ENCODE measurements at places on chromosomes 12 and 14.

- DNase-seq = no peak
These were observed 30.1 kb upstream of the CLEC14A start for GRCh38 chr14:38285962-38286361.

GRCh38 chr12:26277506-26278246 is 82.3 kb downstream of the SSPN start:
- DNase-seq = no peak

DNA sequence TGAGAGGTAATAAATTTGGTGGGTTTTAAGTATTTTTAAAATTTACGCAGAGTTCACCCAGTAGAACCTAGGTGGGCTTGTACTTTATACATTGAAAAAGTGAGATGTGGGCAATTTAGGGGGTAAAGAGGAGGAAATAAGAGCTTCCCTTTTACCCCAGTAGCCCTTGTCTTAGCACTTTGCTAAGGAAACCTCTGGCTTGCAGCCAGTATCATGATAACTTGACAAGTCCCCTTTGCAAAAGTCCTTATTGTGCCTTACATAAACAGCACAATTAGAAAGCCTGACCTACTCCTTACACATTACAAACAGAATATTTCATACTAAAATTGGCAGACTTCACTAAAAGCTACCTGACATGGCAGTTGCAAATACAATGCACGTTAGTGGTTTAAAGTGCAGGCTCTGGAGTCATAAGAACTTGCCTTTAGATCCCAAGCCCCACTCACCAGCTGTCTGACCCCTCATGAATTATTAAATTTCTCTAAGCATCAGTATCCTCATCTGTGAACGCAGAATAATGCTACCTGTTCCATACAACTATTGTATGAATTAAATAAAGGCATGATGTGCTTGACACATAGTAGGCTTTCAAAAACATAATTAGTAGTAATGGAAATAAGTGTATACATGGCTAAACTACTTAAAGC is 53.2 kb upstream of the NELL2 start:
- DNase-seq = no peak

- no peak for DNase-seq
These were observed 27.9 kb downstream of the BORCS5 start for GRCh38 chr12:12384571-12385340.

GRCh38 chr12:8572507-8572906 is 31.8 kb upstream of the CLEC4E start:
- DNase-seq = no peak

DNA sequence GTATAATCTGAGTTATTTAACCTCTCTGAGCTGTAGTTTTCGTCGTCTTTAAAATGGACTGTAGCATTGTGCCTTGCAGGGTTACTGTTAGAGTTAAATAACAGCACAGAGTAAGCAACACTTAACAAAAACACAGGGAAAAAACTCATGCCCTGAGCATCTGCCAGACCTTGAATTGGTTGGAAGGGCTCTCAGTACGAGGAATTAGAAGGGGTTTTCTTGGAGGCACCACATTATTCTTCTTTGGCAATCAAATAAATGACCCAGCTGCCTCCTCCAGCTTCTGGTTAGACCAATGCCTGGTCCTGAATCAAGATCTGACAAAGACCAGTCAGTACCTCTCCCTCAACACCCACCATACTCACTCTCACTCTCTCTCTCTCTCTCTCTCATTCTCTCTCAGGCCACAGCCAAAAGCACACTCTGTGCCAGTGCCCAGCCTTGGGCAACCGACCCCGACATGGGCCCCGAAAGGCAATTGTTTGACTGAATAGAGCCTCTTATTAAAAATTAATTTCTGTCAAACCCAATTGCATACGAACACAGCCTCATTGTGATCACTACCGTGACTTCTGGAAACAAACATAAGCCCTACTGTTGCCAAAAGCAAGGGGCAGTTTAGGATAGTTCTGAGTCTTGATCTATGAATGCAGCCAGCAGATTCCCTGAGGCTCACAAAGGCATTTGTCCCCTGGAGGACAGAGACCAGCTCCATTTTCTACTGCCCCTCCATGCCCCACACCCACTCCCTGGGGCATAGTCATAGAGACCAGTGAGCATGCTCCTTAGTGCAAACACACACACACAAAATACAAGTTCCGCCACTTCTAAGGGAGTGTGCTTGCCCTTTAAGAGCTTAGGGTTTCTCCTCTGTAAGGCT is 23.9 kb downstream of the DUSP6 start:
- no peak for DNase-seq

GRCh38 chr14:100325231-100325632 is 2.1 kb downstream of the SLC25A47 start:
- no peak for DNase-seq

DNA sequence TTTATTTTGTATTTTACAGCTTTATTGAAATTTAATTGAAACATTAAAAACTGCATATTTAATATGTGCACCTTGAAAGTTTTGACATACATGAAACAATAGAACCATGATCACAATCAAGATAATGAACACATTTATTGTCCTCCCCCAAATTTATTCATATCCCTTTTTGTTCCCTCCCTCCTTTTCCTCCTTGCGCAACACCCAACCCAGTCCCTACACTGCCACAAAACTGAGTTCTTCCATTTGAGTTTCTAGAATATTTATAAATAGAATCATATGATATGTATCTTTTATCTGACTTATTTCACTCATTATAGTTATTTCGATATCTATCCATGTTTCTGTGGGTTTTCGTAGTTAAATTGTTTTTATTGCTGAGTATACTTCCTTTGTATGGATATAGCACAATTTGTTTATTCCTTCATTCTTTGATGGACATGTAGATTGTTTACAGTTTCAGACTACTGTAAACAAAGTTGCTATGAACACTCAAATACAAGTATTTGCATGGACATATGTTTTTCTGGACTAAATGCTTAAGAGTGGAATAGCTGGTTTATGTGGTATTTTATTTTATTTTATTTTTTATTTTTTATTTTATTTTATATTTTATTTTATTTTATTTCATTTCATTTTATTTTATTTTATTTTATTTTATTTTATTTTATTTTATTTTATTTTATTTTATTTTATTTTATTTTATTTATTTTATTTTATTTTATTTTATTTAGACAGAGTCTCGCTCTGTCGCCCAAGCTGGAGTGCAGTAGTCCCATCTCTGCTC is 359.1 kb downstream of the SLC6A15 start:
- no peak for DNase-seq

DNA sequence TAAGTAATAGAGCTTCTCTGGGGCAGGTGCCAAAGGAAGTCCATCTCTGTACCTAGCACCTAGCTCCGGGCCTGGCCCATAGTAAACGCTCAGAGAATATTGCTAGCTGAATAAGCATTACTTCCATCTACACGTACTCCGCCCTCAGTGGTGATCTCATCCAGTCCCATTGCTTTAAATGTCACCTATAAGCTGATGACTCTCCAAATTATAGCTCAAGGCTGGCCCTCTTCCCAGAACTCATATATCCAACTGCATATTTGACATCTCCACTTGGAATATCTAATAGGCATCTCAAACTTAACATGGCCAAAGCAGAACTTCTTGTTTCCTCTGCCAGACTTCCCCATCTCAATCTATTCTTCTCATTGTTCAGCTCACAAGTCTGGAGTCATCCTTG is 6.9 kb upstream of the DYNLL1 start:
- DNase-seq = no peak

GRCh38 chr14:95370076-95370475 is 50.4 kb upstream of the CLMN start:
- no peak for DNase-seq

GRCh38 chr14:34356264-34356654 is 105.8 kb downstream of the SPTSSA start:
- no peak for DNase-seq

DNA sequence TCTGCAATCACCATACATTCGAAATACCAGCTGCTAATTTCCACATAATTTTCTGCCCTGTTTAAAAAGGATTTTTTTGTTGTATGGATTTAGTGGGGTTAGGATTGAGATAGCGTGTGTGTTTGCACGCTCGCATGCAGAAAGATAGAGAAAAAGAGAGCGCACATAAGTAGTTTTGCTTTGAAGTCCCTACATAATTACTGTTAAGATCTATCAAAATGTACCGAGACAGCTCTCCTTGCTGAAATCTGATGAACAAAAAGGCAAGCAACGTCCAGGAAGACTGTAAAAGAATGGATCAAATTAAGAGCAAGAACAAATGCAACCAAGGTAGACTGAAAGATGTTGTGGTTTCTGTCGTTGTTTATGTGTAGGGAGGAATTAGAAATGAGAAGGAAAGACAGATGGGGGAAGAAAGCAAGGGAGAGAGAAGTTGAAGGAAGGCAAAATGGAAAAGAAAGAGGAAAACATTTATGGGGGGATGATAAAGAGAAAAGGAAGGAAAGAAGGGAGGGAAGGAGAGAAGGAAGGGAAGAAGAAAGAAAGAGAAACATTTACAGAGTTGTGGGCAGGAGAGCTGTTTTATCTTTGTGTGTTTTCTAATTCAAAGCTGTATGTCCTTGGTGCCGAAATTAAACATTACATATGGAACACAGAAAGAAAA is 522.3 kb downstream of the MED13L start:
- DNase-seq = no peak

- DNase-seq = no peak
These were observed 848 bp downstream of the CTDSP2 start for GRCh38 chr12:57845478-57846284.

DNA sequence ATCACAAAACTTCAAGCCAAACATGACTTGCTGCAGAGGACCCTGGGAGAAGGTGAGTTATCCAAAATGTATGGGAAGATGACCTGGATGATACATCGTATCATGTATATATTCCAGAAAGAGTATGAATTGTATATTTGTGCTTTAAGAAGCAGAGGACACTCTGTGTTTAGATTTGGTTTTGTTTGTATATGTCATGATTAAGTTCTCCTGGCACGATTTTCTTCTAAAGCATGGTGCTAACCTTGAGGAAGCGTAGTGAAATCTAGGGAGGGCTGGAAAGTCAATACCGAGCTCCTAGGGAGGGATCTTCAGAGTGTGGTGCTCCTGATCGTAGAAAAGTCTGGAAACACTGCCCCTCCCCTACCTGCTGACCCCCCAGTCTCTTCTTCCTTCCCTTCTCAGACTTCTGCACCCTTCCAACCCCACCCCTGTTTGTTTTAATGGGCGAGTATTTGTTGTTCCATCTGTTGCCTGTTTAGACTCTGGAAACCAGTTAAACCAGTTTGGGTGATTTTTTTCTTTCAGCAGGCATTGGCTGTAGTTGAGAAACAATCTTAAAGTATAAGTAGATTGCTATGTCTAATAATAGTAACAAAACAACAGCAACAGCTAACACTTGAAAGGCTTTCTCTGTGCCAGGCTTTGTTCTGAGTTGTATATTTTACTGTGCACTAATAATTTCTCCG is 141.6 kb downstream of the KICS2 start:
- DNase-seq = no peak

DNA sequence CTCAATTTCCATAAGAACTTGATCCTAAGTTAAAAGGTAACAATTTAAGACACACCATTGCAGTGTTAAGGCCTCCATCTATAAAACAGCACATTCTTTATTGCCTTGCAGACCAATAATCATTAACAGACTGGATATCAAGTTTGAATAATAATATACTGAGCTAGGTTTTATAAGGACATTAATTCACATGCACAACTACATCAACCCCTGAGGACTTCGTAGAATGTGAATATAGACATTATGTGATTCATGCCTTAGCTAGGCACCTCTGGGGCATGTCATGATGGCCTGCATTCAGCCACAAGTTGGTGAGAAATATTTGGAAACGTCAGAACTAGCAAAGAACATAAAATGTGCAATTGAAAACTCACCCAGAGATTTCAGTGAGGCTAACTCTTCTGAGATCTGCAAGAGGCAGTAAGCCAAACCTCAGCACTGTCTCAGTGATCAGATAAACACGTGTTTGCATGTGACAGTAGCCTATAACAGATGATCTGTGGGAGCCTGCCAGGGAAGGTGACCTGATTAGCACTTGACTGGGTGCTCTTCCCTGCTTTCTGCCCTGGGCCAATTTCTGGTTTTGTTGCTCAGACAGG is 492.2 kb downstream of the FLRT2 start:
- DNase-seq = no peak

DNA sequence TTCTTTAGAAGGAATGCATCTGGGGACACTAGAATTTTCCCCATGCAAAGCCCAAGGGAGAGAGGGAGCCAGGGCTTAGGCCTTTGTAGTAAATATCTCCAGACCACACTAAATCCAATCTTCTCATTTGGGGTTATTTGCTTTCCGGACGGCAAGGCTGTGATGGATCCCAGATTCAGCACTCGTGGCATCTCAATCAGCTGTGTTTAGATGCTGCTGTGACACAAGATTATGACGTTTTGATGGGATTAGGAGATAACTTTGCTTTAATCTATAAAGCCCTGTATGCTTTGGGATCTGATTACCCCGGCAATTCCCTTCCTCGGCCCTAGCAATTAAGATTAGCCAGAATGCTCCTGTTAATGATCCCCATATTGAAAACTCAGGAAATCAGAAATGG is 686.7 kb upstream of the TBX3 start:
- no peak for DNase-seq

DNA sequence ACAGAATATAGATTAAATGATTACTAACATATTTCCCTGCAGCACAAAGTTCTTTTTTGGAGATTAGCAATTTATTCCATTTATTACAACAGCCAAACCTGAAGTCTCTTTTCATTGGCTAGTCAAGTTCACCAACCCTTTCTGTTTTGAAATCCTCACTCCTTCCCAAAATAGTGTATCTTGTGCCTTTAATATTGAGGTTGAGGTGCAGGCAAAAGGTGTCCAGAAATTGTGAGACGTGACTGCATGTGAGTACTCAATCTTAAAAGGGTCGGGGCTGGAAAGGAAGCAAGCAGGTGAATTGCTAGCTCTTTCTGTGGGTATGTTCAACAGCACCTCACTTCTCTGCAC is 11.1 kb upstream of the FOXN3 start:
- DNase-seq = no peak

DNA sequence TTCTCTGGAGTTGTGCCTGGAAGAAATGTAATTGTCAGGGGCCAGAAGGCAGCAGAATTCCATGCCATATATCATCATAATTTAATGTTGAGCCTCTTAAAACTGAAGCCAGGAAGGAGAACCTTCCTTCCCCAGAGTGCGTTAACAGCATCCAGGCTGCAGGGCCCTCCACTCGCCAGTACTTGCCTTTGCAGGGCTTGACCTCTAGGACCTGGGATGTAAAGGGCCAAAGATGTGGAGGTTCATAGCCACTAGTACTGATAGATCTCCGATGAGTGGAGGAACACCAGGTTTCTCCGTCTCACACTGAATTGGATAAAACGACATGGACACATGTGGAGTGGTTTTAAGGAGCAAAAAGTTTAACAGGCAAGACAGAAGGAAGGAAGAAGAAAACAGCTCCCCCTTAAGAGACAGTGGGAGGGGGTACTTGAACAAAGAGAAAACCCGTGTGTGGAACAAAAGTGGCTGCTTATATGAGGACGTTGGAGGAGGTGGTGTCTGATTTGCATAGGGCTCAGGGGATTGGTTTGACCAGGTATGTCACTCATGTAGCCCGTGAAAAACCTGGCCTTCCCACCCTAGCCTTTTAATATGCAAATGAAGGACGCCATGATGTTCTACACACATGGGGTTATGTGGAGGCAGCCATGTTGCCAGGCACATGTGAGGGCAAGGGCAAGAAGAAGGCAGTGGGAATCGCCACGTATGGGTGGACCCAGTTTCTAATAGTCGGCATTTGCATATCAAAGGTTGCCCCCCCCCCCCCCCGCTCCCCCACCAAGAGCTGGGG is 38.8 kb upstream of the WSCD2 start:
- no peak for DNase-seq
